AG04449 (cell line): ENCODE measurements at places on chromosomes 2 and 18.

GRCh38 chr2:56582570-56582969 is 398.8 kb downstream of the CCDC85A start:
- DNase-seq = no peak

- DNase-seq = no peak
Observed at GRCh38 chr2:218010140-218010983, 7.6 kb upstream of the TNS1 start.

DNA sequence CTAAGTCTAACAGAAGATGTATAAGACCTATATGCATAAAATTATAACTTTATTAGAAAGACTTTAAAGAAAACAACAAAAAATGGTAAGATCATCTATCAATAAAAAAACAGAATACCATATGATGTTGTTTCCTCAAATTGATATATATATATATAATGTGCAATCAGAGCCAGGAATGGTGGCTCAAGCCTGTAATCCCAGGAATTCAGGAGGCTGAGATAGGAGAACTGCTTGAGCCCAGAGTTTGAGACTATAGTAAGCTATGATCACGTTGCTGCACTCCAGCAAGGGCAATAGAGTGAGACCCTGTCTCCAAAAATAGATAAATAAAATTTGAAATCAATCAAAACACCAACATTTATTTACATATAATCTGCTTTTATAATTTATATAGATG is 19.5 kb downstream of the CYTIP start:
- DNase-seq = no peak

DNA sequence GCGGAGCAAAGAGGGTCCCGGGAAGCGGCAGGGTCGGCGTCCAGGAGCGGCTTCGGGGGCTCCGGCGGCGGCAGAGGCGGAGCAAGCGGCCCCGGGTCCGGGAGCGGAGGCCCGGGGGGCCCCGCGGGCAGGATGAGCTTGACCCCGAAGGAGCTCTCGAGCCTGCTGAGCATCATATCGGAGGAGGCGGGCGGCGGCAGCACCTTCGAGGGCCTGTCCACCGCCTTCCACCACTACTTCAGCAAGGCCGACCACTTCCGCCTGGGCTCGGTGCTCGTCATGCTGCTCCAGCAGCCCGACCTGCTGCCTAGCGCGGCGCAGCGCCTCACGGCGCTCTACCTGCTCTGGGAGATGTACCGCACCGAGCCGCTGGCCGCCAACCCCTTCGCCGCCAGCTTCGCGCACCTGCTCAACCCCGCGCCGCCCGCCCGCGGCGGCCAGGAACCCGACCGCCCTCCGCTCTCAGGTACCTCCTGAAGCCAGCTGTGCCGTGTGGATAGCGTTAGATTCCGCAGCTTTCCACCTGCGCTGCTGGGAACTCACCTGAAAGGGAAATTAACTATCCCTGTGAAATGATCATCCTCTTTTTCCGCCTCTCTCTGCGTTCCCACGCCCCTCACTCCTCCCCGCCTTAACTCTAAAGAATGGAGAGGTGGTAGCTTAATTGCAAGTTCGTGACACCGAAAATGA is 472 bp downstream of the CNOT11 start:
- no peak for DNase-seq

DNA sequence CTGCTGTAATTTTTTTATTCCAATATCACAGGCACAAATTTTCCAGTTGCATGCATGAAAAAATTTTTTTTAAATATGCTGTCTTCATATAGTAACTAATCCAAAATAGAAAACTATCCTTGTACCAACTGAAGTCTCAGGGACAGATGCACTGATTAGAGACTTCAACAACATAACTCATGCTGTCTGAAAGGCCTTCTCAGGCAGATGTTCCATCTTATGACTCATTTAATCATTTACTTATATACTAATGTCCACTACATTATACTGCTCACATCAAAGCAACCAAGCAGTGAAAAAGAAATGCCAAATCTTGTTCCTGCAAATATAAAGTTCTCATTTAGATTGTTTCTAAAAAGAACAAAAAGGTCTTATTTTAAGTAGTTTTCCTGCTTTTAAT is 53.1 kb downstream of the OLA1 start:
- no peak for DNase-seq

DNA sequence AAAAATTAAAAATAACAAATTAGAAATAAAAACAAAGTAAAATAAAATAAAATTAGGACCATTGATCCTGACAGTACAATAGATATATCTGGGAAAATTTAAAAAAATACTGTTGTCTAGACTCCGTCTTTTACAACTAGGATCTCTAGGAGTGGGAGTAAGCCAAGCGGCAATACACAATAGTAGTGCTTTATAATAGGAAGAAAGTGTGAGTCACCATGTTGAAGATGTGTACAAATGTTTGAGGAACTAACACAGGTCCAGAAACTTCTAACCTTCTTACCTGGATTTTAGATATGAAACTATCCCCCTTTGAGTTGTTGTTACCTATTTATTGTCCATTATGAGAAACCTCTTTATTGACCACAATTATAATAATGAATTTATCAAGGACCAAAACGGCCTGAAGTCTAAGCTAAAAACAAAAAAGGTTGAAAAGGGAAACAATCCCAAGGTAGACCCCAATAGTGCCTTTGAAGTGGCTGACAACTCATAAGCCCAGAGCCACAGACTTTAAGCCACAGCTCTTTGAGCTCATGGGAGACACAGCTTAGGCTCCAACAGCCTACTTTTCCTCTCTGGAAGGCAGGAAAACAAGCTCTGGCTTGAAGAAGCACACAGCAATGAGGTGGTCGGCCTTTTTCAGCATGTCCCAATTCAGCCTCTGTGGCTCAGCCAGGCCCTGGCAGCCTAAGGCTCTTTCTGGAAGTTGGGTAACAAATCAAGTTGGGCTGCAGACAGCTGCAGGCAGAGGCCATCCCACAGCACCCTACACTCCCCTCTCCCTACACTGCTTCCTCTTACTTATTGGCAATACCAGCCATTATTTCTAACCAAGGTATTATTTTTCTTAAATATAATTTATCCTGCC is 62.9 kb downstream of the AQP4 start:
- DNase-seq = no peak

DNA sequence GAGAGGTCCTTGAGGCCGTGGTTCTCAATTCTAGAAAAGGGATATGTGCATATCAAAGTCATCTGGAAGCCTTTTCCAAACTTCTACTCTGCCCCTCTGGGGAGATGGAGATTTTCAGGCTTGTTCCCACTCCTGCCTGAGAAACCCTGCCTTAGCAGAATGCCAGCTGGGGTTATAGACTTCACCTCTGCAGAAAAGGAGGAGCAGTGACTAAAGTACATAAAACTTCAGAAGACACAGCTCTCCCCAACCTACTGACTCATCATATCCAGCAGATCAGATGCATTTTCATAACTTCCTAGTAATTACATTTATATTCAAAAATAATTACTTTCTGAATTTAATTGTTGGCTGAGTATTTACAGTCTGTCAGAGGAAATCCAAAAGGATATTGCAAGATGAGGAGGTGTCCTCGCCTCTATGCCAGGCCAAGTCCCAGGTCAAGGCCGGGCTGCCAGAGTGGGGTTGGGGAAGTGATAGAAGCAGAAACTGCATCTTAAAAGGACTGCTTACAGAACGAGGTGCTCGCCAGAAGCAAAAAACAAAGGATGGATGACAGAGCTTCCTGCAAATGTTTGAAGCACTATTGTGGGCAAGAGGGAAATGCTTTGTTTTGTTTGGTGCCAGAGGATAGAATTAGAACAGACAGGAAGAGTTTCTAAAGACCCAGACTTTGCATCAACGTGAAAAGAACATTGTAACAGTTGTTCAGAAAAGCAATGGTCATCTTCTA is 75.6 kb upstream of the APCDD1 start:
- peak; percentile 29 for DNase-seq

DNA sequence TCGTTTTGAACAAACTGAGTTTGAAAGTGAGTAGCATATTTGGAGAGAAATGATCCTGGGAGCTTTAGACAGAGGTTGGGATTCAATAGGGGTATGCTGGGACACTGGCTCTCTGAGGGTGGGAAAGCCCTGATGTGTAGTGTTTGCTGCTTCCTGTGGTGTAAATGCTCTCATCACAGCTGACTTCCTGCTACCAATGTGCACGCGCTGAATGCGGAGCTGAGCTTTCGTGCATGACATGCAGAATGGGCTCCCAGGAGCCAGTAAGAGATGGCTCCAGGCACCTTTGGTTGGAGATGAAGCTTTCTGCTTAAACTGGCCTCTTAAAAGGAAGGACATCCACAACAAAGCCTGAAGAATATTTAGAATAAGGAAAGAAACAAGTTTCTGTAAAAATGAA is 224.1 kb upstream of the CCDC150 start:
- DNase-seq = no peak

GRCh38 chr18:3008541-3008940 is 4.4 kb downstream of the LPIN2 start:
- DNase-seq = no peak

DNA sequence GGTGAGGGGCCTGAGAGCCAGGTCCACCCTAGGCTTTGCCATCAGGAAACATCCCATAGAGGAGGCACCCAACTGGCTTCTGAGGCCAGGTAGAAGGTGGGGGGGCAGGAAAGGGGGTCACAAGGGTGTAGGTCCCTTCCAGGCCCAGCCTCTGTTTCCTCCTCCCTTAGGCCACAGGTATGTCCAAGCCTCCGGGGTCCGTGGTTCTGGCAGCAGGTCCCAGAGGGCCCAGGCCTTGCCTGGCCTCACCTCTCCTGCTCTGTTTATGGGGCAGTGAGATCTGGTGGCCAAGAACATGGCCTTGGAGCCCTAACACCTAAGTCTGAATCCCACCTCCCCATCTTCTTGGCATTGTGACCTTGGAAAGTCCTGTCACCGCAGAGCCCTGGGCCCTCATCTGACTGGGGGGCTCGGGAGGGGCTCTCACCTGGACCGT is 21.6 kb upstream of the GPR17 start:
- no peak for DNase-seq

GRCh38 chr2:25905126-25905525 is 26.8 kb upstream of the ASXL2 start:
- DNase-seq = no peak

- no peak for DNase-seq
Observed at GRCh38 chr2:231918501-231919330, 7.5 kb downstream of the NPPC start.

GRCh38 chr18:33761363-33761762 is 183.3 kb downstream of the ASXL3 start:
- DNase-seq = no peak

- DNase-seq = no peak
Observed at GRCh38 chr2:109633284-109633961, 19.3 kb downstream of the SOWAHC start.

DNA sequence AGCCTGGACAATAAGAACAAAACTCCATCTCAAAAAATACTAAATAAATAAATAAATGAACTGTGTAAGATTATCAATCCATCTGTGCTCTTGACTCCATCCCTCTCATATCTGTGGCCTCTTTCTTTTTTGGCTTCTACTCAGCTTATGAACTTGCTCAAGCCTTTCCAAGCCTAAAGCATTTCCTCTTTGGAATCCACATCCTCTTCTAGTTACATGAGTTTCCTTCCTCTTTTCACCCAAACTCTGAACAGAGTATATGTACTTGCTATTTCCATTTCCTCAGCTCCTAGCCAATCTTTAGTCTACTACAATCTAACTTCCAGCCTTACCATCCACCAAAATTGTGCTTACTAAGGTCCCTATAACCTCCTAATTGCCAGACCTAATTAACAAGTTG is 2.5 kb upstream of the DNAJC10 start:
- DNase-seq = no peak

GRCh38 chr18:5853253-5853652 is 42.1 kb downstream of the TMEM200C start:
- DNase-seq = no peak

- DNase-seq = no peak
Observed at GRCh38 chr2:170218931-170219330, 41.0 kb downstream of the MYO3B start.

- DNase-seq = no peak
Observed at GRCh38 chr2:60470340-60470739, 83.1 kb downstream of the BCL11A start.

- no peak for DNase-seq
Observed at GRCh38 chr2:238015705-238016104, 45.1 kb upstream of the SCLY start.

DNA sequence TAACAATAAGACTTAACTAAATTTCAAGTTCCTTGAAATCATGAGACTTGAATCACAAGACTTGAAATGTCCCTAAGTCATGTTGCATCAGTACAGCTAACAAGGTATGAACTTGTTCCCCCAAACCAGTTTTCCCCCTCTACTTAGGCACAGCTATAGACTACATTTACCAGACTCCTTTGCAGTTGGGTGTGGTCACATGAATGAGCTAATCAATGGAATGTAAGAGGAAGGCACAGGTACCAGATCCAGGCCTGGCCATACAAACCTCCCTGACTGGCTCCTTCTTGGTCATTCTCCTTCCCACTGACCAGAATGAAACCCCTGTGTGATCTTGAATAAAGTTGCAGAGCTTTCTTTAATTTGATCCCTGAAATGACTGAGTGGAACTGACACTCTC is 77.8 kb downstream of the DNER start:
- DNase-seq = no peak

GRCh38 chr18:34857320-34857719 is 147.2 kb downstream of the DTNA start:
- DNase-seq = no peak

- DNase-seq = no peak
Observed at GRCh38 chr2:111640480-111640879, 243.5 kb downstream of the ANAPC1 start.

DNA sequence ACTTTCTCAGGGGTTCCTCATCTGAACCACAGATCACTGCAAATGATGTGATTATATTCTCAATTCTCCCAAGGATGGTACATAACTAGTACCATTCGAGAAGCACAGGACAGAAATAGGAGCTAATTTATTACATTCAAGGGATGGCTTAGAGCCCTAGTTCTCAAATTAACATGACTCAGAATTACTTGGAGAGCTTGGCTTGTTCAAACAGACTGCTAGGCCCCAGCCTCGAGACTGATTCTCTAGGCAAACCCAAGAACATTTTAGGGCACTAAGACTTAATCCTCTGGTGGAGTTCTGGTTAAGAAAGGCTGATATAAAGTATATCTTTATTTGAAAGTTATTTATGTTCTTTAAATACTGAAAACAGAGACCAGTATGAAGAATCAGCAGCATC is 35.8 kb downstream of the HIBCH start:
- no peak for DNase-seq

DNA sequence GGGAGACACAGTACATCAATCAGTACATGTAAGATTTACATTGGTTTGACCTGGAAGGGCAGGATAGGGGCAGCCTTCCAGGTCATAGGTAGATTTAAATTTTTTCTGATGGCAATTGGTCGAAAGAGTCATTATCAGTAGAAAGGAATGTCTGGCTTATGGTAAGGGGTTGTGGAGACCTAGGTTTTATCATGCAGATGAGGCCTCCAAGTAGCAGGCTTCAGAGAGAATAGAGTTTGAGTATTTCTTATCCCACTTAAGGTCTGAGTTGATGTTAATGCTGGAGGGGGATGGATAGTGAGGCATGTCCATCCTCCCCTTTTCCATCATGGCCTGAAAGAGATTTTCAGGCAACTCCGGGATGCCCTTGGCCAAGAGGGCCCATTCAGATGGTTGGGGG is 60.7 kb downstream of the SPTBN1 start:
- no peak for DNase-seq

DNA sequence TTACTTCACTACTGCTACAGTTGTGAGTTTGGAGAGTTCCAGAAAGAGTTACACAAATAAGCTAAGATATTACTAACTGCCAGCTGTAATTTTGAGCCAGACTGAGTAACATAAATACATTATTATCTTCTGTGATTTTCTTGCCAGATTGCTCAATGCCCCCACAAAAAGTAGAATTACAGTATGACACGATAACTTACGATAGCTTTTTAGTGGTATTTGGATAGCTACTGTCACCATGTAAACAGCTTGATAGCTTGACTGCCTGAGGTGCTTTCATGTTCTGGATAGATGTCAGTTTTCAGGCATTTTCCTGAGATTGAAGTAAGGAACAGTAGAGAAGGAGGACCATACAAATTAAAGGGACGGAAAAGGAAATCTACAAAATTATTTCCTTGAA is 533.3 kb downstream of the SOCS6 start:
- no peak for DNase-seq
